ENCODE measurements at places on chromosomes 3 and 15.

DNA sequence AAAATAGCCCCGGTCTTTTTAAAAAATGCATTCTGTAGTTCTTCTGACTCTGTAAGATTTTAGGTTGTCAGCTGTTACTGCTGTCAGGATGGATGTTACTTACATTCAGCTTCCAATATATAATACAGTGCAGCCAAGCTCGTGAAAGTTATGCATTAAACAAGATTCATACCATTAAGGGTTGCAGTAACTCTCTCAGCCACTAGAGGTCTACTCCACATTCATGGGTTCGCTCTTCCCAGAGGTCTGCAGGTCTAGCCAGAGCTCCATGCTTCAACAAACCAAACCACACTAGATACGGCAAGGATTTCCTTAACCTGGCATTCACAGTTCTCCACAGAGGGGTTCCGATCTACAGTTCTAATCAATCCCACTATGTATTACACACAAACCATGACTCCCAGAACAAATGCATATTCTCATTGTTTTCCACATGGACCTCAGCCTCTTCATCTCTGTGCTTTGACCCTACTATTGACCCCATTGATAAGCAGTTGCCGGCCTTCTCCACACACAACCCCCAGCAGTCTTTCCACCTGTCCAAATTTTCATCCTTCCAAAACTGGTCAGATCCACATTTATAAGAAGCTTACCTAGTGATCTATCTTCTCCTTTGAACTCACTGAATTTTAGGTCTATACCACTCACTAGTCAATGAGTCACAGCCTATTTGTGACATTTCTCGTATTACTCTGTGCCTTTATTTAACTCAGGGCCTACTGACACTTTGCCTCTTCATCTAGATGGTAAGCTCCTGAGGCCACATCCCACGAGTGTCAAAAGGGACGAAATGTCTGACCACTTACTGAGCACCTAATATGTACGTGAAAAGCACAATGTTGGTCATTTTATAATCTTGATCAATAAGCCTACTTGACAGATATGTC lies 33.7 kb downstream of the RORA start:
- DNase-seq = no peak

DNA sequence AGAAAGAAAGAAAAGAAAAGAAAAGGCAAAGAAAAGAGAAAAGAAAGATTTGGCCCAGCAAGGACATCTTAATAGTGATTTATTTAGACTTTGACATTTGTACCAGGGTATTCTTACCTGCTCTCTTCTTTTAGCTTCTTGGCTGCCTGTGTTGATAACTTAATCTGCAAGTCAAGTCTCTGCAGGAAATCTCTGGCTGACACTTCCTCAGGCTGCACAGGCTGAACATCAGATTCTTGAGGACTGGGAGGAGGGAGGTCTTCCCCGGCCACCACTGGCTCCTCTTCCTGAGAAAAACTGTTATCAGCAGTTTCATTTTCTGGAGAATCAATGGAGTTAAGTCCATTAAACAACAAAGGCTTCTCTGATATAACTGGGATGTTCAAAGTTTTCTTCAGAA lies 12.8 kb downstream of the LYSMD2 start:
- no peak for DNase-seq

DNA sequence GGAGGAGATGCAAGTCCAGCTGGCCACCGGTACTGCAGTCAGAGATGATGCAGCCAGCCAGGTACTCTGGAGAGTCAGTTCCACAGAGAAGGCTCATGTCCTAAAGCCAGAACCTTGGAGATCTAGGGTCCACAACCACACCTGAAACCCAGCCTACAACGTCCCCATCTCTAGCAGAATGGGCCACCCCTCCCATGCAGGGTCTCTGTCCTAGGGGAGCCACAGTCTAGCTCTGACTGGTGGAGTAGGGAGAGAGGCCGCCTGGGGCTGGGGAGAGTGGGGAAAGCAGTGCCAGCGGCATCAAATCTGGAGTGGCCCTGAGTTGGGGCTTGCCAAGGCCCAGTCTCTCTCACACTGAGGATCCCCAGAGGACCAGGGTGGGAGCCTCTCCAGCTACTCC lies 43.5 kb downstream of the PTH1R start:
- no peak for DNase-seq

DNA sequence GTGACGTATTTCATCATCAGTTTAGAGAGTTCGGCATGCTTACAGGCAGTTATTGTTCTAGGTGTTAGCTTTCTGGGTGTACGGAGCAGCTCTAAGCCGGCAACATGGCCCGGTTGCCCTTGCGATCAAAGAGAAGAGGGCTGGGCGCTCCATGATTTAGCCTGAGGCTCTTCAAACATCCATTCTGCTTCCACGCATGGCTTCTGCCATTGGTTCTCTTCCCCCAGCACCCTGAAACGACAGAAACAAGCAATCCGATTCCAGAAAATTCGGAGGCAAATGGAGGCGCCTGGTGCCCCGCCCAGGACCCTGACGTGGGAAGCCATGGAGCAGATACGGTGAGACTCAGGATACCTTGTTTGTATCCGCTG lies 574 bp downstream of the NGRN start:
- DNase-seq = peak; percentile 10

GRCh38 chr3:8776406-8776805 lies 7.0 kb upstream of the OXTR start:
- no peak for DNase-seq

DNA sequence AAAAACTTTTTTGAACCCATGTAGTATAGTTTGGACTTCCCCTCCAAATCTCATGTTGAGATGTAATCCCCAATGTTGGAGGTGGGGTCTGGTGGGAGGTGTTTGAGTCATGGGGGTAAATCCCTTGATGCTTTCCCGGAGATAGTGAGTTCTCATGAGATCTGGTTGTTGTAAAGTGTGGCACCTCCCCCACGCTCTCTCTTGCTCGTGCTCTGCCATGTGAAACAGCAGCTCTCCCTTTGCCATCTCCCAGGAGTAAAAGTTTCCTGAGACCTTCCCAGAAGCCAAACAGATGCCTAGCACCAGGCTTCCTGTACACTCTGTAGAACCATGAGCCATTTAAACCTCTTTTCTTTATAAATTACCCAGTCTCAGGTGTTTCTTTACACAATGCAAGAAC lies 16.0 kb upstream of the RNU6-1 start:
- no peak for DNase-seq

DNA sequence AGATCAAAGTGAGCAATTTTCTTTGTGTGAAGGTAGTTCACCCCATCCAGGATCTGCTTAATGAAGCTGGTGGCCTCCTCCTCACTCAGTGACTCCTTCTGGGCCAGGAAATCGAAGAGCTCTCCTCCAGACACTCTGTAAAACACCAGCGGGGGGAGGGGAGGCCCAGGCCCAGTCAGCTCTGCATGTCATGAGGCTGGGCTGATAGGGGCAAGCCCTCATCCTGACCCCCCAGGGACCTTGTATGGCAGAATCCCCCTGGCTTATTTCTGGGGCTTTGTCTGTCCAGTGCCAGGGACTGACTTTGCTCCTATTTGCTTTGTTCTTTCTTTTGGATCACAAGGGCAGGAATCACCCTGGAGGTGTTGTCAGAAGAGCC lies 74.9 kb downstream of the DAPK2 start:
- peak; percentile 17 for DNase-seq

DNA sequence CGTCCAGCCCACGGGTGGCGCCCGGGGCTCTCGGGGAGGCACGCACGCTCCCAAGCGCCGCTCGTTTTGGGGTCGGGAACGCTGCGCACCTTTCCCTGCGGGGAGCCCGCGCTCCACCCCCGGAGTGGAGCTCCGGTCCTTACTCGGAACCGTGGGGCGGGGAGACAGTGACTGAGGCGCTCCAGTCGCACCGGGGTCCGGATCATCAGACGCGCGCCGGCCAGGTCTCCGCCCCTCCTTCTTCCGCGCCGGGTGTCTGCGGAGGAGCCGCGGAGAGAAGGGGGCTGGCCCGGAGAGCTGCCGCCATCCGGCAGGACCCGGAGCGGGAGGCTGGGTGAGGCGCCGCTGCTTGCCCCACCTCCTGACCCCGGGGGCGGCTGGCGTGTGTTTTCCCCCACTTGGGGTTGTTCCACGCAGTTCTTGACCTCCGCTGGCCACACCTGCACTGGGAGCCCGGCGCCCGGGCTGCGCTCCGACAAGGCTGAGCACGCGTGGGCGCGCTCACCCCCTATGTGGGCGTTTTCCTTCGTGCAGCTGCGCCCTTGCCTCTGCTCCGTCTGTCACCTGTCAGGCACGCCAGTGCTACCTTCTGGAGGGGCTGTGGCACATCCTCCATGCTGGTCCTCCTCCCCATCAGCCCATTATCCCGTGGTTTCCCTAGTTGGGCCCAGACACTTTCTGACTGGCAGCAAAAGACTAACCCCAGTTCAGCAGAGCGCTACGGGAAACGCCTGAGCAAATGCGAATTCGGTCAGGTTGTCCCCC lies at the start of gene MCF2L2:
TSS of gene MCF2L2 (minus strand) at position 173 of the 765 bp plus-strand sequence. CDS start 642 bp downstream, outside the sequence.
- peak; percentile 60 for DNase-seq

GRCh38 chr3:165125836-165126235 lies 47.5 kb upstream of the SI start:
- DNase-seq = no peak

DNA sequence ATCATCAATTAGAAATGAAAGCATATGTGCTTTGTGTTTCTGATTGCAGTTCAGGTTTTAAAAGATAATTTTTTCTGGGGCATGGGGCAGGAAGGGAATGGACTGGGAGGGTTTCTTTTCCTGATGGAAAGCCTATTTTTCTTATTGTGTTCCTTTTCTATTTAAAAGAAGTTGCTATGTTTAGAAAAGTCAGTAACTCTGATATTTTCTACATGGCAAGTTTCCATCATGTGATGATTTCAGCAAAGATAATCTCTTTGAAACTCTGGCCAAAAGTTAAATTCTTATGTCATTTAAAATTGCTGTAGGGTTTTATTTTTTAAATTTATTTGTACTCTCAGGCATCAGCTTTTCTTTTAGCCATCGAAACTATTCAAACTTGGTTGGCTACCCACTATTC lies 601.2 kb downstream of the FOXP1 start:
- DNase-seq = no peak

GRCh38 chr3:2465842-2466241 lies 367.2 kb downstream of the CNTN4 start:
- no peak for DNase-seq

DNA sequence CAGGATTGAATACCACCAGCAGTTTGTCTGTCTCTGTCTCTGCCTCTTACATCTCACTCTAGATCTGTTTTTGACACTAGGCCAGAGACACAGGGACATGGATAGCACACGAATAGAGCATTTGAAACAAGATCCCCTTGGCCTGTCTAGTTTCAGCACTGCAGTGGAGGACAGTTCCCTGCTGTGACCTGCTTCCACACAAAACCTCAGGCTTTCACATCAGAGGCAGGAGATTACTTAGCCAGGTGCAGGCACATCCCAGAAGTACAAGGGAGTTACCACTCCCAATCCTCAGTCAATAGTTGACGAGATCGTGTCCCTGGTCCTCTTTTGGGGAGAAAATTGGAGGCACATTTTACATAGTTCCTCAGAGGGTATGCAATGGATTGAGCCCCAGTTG lies 34.0 kb upstream of the CCK start:
- DNase-seq = no peak

DNA sequence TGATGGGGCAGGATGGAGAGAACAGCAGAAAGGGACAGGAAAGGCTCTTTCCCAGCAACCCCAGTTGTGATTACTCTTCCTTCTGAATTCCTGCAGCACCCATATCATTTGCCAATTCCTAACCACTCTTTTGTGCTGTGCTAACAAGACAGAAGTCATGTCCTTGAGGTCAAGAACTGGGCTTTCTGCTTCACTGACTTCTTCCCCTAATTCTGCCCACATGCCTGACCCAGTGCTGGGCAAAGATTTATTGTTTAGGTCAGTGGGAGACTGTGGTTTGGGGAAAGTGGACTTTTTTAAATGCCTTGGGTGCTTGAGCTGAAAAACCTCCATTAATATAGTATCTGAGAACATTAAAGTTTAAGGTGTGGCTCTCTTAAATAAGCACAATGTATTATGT lies 4.2 kb upstream of the EFCAB12 start:
- no peak for DNase-seq

GRCh38 chr3:191499307-191500080 lies 38.5 kb downstream of the PYDC2 start:
- no peak for DNase-seq

DNA sequence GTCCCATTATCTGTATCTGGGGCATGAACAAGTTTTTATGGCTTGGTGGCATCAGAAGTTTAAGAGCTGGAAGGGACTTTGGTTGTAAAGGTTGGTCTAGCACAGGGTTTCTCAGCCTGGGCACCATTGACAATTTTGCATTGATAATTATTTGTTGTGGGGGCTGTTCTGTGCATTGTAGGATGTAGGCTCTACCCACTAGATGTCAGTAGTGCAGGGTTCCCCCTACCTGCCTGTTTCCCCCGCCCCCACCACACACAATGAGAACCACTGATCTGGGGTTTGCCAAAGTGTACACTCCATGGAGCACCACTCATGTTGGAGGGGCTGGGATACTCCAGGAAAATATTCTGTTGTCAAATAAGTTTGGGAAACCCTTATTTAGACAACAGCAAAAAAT lies 42.7 kb downstream of the PLCL2 start:
- no peak for DNase-seq

DNA sequence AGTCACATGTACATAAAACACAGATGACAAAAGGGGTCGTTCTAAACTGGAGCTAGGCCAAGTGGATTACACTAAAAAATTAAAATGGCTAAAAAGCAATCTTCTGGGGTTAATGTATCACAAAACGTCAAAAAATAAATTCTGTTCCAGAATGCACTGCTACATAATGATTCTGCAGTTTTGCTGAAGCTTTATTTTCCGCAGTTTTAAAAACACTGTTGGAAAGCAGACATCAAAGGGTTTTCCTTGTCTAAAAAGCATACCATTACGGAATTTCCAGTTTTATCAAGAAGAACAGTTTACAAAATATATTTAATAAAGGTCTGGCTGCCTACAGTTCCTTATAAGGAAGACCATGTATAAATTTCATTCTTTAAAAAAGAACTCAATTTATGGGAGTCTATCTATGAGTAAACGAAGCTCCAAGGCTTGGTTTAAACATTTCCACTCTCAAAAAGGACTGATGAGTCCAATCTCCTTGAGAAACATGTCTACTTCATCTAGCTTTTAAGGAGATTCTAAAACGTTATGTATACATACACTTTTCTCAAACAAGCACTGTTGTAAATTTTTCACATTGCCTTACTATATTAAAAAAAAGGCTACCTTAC lies 1.3 kb downstream of the DMXL2 start:
- no peak for DNase-seq

GRCh38 chr3:120472121-120472844 lies 21.5 kb upstream of the FSTL1 start:
- no peak for DNase-seq

DNA sequence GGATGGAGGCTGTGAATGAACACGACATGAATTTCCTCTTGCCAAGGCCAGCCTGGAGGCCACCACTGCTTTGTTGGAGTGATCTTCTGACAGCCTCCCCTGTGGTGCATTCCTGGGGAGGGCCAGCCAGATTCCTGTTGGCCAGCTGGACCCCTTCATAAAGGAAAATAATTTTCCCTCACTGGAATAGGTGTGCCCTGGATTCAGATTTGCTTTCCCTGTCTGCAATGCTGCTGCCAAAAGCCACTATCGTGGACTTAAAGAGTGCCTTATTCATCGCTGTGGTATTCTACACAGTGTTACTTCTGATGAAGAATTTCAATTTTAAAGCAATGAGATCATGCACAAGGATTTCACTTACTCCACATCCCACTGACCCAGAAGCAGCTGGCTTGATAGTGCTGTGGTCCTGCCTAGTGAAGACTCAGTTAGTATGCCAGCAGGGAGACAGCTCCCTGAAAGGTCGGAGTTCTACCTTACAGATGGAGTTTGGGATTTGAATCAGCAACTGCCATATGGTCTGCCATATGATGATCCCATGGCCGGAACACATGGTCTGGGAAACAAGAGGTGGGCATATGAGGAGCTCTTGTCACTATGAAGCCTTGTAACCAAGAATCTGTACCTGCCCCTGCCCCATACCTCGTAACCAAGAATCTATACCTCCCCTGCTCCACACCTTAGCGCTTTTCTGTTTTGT lies 145.2 kb downstream of the KLF13 start:
- no peak for DNase-seq
